ENCODE measurements at places on chromosomes 2 and 18.

GRCh38 chr2:112646102-112646719 is 472 bp downstream of the SLC20A1 start:
- no peak for DNase-seq

DNA sequence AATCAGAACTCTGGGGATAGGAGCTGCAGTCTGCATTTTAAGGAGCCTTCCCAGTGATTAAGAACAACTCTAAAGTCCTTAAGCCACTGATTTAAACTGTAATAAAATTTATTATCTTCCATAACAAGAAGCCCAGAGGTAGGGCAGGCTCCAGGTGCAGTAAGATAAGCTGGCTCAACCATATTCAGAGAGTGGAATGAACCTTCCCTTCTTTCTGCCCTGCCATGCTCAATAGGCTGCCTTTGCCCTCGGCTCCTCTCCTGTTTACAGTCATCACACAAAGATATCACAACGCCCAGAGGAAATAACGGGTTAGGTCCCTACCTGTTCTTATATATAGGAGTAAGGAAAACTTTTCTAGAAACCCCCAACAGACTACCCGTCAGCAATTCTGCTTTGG is 90.5 kb upstream of the CDCA7 start:
- DNase-seq: no peak

GRCh38 chr2:117717072-117717471 is 97.4 kb upstream of the DDX18 start:
- DNase-seq: no peak

GRCh38 chr2:113183703-113184102 is 9.9 kb downstream of the PSD4 start:
- no peak for DNase-seq

GRCh38 chr18:62413206-62413605 is 88.1 kb downstream of the TNFRSF11A start:
- no peak for DNase-seq

DNA sequence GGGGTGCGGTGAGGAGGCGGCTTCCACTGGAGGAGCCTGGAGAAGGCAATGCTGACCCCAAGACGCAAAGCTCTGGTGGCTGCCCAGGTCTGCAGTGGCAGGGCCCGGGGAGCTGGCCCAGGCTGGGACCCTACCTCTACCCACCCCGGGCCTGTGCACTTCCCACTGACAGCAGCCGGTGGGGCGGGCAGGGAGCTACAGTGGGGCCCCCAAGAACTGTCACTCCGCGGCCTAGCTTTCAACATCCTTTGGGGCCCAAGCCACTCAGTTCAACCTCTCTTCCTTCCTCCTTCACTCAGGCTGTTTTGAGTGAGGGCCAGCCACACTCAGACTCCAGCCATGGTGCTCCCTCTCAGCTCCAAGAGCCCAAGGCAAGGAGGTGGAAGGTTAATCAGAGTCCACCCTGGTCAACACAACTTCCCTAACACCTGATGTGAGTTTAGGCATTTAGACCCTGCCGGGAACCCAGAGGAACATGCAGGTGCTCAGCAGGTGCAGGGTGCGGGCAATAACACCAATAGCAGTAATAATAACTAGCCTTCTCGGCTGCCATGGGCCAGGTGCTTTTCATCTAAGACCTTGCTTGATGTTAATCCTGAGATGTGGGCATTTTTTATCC is 93.6 kb downstream of the ZFP36L2 start:
- DNase-seq: no peak

DNA sequence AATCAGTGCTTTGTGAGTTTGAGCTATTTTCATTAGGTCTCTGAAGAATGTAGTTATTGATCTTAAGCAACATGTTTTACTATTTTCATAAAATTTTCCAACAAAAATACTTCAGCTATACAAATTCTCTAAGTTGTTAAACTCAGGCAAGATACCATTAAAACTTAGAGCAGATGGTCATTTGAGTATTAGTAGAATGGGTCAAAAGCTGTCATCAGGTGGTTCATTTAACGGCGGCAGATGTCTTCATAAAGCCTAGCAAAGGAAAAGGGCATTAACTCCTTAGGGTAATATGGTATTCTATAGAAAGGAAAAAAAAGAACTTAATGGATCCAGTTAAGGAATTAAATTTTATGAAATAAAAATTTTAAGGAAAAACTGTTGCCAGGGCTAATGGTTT is 19.2 kb downstream of the MIB1 start:
- DNase-seq: no peak

GRCh38 chr18:79944746-79945117 is 6.7 kb downstream of the SLC66A2 start:
- no peak for DNase-seq

DNA sequence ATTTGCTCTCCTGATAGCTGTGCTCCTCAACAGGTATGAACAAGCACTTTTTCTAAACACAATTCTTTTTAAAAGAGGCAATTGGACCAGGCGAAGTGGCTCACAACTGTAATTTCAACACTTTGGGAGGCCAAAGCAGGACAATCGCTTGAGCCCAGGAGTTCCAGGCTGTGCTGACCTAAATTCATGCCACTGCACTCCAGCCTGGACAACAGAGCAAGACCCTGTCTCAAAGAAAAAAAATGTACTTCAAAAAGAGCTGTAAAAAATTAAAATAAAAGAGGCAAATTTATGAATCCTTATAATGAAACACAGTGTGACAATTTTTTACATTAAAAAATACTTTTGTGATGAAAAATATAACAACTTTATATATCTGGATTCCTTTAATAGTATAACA is 1.8 kb upstream of the FAM124B start:
- DNase-seq: no peak

GRCh38 chr2:121665504-121665903 is 16.2 kb upstream of the CLASP1 start:
- no peak for DNase-seq

- no peak for DNase-seq
Observed at GRCh38 chr18:22605736-22606135, 188.0 kb upstream of the CTAGE1 start.

DNA sequence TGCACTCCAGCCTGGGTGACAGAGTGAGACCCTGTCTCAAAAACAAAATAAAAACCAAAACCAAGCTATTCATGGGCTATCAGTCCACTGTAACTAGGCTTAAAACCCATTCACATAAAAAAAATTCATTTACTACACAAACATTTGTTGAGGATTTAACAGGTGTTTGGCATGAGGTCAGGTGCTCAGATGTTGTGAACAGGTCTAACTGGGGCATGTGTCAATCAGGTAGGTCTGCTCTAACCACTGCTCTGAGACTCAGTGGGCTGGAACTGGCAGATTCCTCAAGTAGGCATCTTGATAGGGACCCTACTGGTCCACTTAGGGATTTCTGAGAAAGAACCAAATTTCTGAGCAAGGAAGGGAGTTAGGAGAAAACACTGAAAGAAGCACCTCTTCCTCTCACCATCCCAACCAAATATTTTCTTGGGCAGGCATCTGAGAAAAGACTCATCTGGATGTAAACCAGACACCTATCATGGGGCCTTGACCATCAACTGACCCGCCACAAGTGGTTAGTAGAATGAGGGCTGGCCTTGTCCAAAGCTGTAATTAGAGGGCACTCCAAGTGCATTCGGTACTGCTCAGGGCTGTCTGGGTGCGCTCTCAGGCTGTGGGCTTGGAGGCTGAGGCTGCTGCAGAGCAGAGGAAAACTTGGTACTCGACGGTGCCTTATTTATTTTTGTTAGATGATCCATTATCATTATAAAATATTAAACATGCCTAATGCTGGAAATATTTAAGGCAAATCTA is 33.9 kb downstream of the WIPF1 start:
- no peak for DNase-seq

- DNase-seq: no peak
Observed at GRCh38 chr2:98935777-98936352, at the start of gene CRACDL. CRACDL (minus strand) TSS chr2:98936225; CDS start chr2:98846800, 89,425 bp downstream.

DNA sequence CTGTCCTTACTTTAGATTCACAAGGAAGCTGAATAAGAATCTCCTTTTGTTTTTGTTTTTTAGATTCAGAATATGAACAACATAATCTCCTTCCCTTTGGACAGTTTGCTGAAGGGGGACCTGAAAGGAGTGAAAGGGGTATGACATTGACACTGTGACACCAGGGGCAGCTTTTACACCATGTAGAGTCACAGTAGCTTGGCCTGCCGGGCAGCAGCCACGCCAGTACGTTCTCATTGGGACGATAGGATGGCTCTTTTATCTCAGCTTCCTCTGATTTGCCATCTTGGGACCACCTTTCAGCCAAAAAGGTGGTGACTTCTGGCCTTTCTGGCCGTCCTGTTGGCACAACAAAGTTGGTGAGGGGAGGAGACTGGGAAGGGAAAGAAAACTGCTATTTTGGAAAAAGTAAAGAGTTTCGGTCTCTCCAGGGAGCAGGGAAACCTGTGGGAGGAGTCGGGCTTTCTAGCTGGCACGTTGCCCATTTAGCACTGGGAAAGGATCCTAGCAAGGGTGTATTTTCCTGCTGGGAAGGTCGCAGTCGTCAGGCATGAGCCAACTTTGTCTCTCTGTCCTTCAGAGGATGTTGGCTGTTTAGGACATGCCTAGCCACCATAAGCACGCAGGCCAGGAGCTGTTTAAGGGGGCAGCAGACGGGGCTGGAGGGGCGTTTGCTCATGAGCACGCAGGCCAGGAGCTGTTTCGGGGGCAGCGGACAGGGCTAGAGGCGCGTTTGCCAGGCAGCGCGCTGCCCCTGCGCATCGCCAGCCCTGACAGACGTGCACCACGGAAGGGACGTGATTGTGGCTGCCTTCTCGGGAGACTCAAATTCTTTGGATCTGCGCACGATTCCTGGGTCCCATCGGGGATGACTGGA is 104.6 kb downstream of the ITGB1BP1 start:
- DNase-seq: peak; percentile 61

DNA sequence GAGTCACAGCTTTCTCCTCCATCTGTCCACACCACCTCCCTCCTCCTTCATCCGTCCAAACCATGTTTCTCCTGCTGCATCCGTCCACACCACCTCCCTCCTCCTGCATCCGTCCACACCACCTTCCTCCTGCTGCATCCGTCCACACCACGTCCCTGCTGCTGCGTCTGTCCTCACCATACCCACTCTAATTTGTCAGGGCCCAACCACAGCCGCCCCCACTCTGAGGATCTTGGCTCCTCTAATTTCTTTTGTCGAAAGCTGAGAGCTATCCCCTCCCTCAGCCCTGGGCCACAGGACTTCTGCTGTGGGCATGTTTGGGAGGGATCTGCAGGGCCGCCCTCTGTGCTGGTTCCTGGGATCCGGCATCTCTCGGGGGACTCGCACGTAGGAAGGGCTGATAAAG is 67.4 kb downstream of the TPO start:
- DNase-seq: no peak

- DNase-seq: no peak
Observed at GRCh38 chr18:31583185-31583854, 8.4 kb upstream of the TTR start.

GRCh38 chr2:168200930-168201583 is 46.3 kb downstream of the STK39 start:
- no peak for DNase-seq

DNA sequence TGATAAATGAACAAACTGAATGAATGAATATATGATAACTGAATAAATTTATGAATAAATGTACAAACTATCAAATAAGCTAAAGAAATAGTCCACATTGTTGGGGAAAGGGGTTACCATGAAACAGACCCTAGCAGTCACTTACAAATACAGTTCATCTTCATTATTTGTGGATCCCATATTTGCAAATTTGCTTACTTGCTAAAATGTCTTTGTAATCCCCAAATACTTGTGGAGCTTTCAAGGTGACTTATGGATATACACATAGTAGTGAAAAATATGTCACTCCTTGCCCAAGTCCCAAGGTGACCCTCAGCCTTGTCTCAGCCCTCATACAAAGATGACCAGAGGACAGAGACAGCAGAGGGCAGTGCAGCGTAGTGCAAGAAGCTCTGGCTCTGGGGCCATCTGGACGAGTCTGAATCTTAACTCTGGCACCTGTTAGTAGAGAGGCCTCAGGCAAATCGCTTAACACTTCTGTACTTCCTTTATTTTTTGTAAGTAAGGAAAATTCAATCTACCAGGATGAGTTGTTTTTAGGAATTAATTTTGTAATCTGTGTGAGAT is 3.1 kb downstream of the PAIP2B start:
- DNase-seq: peak; percentile 39

- no peak for DNase-seq
Observed at GRCh38 chr2:39158351-39158750, 37.5 kb upstream of the SOS1 start.

- DNase-seq: no peak
Observed at GRCh38 chr2:100237163-100237562, 85.1 kb downstream of the LONRF2 start.

- peak; percentile 53 for DNase-seq
Observed at GRCh38 chr2:46010925-46011490, 286.2 kb upstream of the EPAS1 start.

GRCh38 chr18:78129260-78129659 is 850.4 kb upstream of the SALL3 start:
- no peak for DNase-seq

DNA sequence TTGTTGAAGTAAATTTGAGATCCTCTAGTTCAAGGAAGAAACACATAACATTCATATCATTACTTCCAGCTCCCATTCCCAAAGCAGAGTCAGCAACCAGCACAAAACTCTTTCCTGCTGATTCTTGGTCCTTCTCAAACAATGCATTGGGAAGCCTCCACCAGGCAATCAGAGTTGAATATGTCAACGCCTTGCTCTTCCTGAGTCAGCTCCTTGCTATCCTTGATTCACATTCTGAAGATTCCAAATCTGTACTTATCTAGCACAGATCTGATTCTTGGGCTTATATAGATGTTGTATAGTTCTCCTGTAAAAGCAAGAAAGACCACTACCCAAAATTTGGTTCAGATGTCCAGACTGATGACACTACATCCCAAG is 29.6 kb downstream of the CFAP210 start:
- DNase-seq: no peak

DNA sequence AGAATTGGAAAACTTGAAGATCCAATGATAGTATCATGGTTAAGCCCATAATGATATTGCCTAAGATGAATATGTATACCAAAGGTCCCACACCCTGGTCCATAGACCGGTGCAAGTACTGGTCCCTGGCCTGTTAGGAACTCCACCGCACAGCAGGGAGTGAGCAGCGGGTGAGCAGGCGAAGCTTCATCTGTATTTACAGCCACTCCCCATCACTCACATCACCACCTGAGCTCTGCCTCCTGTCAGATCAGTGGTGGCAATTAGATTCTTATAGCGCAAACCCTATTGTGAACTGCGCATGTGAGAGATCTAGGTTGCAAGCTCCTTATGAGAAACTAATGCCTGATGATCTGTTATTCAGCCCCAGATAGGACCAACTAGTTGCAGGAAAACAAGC is 402.4 kb downstream of the EPHA4 start:
- no peak for DNase-seq

DNA sequence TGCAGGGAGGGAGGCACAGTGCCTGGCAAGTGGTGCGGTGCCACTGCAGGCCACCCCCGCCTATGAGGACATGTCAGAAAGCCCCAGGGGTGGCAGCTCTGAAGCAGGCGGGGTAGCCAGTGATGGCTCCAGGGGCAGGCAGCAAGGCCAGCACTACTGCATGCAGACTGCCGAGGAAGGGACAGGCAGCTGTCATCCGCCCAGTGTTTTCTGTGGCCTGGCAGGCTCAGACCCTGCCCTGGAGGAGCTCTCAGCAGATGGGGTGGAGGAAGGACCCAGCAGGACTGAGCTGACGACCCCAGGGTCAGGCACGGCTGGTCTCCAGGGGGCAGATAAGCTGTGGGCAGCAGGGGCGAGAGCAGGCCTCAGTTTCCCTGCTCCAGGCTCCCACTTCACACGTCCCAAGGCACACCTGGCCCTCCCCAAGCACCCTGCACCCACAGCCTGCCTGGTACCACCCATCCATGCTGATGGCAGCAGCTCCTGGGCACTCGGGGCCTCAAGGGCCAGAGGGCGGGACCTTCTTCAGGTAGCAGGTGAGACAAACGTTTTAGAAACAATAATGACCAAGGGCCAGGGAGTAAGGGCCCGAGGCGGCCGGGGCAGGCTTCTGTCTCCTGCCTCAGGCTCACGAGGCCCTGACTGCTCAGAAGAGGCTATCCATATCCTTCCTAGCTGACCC is 48.5 kb downstream of the HS6ST1 start:
- DNase-seq: no peak

Measured in NCI-H2227 treated with DMSO at 0.1 percent for 48 hours (cell line).